ENCODE measurements at places on chromosomes 3 and 15.
A peak's percentile ranks its signal among the peaks of the same experiment; 100 is the strongest.

DNA sequence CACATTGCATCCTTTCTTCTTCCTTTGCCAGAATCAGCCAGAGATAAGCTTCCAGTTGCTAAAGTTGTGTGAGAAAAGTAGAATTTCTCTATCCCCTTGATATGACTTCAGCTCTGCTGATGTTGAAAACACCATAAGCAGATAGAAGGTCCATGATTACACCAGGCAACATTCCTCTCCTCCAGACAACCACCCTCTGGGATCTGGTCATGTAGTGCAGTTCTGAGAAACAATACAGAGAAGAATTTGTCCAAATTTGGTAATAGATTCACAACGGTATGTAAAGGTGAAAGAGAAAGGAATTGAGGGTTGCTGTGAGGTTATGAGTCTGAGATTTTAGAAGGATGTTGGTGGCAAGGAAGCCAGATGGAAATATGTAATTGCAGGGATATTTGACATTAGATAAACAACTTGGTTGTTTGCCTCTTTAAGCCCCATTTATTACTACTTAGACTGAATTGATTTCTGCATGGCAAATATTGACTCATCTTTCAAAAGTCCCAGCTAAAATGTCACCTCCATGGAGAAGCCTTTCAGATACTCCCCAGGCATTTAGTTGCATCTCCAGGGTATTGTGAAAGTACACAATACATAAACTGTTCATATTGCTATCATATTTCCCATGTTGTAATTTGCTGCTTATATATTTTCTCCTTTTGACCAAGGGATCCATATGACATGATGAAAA, 134.9 kb downstream of the GAP43 start:
- DNase-seq: no peak

DNA sequence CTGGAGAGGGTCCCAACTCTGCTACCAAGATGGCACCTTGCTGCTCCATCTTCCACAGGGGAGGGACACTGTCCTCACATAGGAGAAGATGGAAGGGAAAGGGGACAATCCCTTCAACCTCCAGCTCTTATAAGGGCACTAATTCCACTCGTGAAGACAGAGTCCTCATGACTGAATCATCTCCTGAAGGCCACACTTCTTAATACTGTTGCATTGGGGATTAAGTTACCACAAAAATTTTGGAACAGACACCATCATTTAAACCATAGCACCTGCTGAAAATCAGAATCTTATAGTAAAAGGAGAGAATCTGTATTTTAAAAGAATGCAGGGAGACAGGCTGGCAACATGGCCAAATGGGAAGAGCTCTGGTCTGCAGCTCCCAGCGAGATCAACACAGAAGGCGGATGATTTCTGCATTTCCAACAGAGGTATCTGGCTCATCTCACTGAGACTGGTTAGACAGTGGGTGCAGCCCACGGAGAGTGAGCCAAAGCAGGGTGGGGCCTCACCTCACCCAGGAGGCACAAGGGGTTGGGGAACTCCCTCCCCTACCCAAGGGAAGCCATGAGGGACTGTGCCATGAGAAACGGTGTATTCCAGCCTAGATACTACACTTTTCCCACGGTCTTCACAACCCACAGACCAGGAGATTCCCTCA, 69.4 kb upstream of the LIPC start:
- no peak for DNase-seq

GRCh38 chr3:97481416-97481815, 283.1 kb upstream of the ARL6 start:
- no peak for DNase-seq

- DNase-seq: no peak
These were observed 190.1 kb downstream of the UBE3A start for GRCh38 chr15:25248583-25249235.

DNA sequence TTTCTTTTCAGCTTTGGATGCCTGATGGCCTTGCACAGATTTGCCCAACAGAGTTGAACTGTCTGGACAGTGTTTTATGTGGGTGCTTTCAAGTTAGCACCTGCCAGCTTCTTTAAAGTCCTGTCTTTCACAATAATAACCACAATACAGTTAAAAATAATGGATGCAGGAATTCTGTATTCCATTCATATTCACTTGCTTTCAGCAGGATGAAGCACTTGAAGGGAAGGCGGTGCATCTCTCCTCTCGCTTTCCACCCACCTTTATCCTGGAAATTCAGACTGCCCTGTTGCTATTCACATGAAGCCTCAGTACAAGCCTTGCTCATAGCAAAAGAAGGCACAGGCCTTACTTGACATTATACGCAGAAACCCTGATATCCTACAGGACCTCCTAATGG, 26.5 kb upstream of the GYG1 start:
- DNase-seq: no peak

GRCh38 chr3:52088445-52089367, 32.3 kb upstream of the DUSP7 start:
- peak; percentile 26 for DNase-seq

DNA sequence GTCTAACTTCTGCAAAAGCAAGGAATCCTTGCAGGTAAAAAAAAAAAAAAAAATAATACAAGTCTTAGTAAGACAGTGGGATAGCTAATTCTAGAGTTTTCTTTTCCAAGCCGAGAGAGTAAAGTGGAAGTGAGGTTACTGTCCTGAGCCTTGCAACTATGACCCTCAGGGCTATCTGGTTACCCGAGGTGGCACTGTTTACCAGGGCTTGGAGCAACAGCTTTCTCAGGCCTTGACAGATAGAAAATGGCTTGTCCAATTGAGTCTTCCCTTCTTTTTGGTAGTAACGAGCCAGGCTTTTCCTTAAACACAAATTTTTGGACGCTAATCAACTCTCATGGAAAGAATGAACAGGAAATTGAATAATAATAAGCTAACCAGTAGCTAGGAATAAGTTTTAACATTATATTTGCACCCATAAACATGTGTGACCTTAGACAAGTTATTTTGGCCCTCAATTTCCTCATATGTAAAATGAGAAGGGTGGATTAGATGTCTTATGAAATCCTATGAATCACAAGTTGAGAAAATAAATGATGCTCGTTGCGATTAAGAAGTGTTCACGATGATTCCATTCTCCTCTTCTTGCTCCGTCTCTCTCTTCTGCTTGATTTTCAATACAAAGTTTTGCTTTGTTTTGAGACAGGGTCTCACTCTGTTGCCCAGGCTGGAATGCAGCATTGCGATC, 236.9 kb upstream of the KBTBD8 start:
- no peak for DNase-seq

DNA sequence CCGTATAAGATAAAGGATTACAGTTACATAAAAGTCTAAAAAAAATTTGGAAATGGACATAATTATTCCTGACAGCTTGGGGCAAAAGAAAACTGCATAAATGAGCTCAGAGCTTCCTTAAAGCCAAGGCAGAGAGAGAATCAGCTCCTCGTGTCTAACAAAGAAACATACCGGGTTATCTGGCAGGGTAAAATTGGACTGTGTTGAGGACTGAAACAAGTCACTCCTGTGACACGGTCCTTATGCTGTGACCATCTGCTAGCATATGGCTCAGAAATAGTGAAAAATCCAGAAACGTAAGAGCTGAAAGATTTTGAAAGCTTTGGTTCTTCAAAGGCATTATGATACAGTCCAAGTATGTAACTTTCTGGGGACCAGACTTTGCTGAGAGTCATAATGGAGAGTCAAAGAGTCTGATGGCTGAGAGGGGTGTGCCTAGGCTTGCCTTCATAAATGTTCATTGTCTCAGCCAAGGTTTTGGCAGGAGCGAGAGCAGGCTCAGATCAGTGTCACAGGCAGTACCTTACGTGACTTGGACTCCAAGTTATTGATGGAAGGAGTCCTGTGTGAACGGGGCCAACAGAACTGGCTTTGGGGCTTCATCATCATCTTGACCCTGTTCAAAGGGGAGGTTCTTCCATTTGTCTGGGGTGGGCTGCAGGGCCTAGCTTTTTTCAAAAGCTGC, 12.5 kb downstream of the MAP6D1 start:
- DNase-seq: no peak

DNA sequence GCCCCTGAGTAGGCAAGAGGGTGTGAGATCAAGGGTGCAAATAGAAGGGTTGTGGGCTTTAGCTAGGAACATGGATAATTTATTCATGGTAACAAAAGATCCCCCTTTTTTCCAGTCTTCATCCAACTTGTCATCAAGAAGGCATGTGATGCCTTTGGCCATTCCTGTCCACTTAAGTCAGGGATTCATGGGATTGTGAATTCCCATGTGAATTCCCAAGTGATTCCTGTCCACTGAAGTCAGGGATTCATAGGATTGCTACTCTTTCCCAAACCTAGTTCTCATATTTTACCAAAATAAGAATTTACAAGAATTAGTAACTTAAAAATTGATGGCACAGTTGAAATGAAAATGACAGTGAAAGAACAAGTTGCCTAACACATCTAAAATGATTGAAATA, 40.8 kb downstream of the HMG20A start:
- no peak for DNase-seq

- DNase-seq: peak; percentile 79
These were observed 171.2 kb downstream of the KLHL25 start for GRCh38 chr15:85623315-85624049.

GRCh38 chr3:156321945-156322344, 201.6 kb downstream of the KCNAB1 start:
- DNase-seq: no peak

GRCh38 chr3:128112357-128112968, 11.1 kb downstream of the RUVBL1 start:
- peak; percentile 48 for DNase-seq

DNA sequence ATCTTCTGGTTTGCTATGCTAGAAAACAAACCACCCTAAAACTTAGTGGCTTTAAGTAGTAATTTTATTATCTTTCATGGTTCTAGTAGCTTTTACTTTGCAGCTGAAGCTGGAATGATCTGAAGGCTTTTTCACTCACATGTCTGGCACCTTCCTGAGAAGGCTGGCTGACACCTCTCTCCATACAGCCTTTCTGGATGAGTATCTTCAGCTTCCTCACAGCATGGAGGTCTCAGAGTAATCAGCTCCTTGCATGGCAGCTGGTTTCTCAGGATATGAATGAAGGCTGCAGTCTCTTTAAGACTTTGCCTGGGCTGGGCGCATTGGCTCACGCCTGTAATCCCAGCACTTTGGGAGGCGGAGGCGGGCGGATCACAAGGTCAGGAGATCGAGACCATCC, 50.0 kb downstream of the TNIK start:
- DNase-seq: no peak

DNA sequence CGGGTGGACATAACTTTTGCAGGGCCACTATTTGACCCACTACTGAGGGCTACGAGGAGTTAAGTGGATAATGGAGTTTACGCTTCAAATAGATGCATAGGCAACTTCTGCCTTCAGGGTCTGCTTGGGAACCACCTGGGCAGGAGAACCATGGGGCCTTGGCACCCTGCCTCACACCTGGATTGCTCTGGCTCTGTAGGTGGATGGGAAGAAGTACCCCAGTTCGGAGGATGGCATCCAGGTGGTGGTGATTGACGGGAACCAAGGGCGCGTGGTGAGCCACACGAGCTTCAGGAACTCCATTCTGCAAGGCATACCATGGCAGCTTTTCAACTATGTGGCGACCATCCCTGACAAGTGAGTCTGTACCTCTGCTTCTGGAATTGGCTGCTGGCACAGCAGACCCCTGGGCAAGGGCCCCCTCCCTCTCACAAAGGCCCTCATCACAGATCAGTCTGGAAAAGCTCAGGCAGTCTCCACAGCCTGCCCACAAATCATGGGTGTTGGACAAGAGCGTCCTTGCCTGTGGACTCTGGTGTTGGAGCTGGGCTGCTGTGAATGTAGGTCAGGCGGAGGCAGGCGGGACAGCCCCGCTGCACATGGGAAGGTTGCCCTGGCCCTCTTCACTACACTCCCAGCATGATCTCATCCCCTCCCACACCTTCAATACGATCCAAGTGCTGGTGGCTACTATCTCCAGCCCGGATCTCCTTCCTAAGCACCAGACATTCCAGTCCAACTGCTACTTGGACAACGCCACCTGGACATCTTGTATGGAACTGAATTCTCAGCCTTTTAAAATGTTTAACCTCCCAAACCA, 46.7 kb downstream of the MESD start:
- DNase-seq: no peak

DNA sequence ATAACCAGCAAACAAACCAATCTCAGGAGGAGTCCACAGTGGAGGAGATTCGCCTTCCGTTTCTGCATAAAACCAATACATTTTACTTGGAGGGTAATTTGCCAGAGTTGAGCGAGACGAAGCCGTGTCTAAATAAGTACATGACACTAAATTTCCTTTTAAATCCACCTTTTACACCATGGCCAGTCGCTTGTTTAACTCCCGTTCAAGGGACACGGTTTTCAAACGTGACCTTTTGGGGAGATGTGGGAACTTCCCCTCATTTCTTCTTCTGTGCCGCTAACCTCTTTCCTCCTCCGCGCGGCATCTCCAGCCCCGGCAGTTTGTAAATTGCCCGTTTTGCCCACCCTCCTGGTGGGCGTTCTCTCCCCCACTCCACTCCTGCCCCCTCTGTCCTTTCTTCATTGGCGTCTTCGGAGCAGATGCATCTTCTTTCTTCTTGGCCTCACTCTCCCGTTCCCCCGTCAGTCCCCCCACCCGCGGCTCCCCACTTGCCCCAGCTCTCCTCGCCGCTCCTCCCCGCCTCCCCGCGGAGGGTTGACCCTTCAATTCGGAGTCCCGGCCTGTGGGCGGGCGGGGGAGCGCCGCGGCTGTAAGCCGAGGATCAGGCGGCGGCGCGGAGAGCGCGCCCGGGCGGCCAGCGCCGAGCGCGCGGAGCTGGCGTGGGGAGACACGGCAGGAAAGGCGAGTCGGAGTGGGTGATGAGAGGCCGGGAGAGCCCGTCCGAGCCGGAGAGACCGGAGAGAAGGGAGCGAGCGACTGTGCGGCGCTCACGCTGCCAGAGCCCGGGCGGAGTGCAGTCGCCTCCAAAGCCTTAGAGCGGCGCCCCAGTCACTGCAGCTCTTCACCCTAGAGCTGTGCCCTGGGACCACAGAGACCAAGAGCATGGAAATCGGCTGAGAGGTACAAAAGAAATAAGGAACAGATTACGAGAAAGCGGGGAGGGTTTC, at the start of gene NLGN1:
Gene NLGN1, plus strand, starts transcription at position 584 of the 950 bp plus-strand sequence.
- DNase-seq: peak; percentile 11

GRCh38 chr3:162984746-162985145, 1488.1 kb downstream of the OTOL1 start:
- DNase-seq: no peak
